ENCODE measurements at places on chromosomes 12 and 14.

- DNase-seq: no peak
These were observed 9.9 kb upstream of the ASPG start for GRCh38 chr14:104075530-104076151.

DNA sequence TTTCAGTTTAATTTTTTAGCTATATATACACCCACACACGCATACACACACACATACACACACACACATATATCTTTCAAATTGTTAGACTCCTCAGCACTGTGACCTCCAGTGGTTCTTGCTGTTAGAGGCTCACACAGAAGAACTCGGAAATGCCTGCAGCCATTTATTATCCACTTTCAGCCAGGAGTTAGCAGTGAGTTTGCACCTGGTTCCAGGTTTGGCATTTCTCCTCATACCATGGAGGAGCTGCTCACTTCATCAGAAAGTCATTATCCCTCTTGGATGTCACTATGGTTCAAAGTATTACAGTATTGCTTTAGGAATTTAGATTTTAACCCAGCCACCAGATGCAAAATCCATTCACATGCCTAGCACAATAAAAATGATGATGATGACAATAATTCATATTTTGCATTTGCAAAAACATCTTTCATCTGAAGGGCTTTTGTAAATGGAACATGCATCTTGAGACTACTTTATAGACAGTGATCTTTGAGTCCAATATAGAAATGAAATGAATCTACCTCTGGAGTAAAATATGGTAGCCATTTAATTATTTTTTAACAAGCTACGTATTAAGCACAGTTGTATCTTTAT, 42.3 kb downstream of the NPAS3 start:
- DNase-seq: no peak

DNA sequence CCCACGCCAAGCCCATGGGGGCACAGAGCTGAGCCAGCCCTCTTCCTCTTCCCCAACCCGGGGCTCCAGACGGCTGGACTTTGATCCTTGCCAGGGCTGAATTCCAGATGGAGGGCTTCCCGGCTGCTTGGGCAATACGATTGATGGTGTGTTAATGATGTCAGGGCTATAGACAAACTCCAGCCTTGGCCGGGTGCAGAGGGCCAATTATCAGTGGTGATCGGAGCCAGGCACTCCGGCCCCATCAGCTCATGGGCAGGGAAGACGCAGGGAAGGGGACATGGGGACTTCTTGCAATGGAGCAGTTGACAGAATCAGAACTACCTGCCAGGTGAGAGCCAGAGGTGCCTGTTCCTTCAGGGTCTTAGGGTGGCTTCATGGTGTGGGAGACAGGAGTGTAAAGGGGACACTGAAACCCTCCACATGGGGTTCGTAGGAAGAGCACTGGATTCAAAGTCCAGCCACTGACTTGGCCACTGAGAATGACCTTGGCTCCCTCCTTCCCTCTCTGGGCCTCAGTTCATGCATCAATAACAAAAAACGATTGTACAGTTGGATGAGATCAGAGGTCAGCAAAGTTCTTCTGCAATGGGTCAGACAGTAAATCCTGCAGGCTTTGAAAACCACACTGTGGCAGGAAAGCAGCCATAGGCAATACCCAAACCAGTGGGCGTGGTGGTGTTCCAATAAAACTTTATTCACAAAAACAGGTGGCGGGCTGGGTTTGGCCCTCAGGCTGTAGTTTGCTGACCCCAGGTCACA, 333.7 kb downstream of the MED13L start:
- DNase-seq: no peak

DNA sequence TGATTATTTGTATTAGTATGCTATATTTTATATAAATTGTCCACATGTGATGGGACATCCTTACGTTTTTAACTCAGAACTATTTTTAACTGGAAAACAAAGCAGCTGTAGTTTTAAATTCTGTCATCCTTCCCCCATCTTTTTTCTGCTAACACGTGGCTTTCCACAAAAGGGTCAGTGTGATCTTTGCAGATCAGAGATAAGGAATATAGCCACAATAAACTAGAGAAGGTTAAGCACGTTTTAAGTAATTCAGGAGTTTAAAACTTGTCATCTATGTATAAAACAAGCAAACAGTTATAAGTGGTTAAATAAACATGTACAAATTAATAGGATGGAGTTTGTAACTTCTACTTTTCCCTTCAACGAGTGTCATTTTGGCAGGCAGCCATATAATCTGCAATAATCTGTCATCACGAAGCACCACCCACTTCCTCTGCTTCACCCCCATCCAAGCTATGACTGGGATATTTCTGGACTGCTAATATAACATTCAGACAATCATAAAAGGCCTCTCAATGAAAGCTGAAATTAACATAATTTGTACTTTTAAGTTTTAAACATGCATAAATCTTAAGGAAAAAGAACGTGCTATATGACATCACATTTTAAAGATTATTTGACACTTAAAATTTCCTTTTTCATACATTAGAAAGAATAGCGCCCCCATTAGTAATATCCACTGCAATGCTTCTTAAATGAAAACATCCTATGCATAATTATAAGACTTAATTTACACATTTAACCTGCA, 15.3 kb downstream of the TAOK3 start:
- DNase-seq: no peak

DNA sequence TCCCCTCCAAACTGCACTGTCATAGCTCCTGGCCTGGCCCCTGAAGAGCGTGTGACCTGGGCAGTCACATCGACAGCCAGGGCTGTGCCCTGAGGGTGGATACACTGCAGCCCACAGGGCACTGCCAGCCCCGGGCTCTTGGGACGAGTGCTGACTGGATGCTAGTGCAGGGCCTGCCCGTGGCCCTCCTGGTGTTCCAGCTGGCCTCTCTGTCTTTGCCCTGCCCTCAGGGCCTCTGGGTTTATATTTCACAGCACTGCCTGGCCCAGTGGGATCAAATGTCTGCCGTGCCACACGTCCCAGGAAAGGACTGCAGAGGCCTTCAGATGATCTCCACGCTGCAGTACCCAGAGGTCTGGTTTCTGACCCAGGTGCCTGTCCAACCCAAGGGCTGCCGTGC, 10.1 kb upstream of the CCDC197 start:
- DNase-seq: no peak

GRCh38 chr14:73824536-73824935, 27.1 kb upstream of the PTGR2 start:
- no peak for DNase-seq

DNA sequence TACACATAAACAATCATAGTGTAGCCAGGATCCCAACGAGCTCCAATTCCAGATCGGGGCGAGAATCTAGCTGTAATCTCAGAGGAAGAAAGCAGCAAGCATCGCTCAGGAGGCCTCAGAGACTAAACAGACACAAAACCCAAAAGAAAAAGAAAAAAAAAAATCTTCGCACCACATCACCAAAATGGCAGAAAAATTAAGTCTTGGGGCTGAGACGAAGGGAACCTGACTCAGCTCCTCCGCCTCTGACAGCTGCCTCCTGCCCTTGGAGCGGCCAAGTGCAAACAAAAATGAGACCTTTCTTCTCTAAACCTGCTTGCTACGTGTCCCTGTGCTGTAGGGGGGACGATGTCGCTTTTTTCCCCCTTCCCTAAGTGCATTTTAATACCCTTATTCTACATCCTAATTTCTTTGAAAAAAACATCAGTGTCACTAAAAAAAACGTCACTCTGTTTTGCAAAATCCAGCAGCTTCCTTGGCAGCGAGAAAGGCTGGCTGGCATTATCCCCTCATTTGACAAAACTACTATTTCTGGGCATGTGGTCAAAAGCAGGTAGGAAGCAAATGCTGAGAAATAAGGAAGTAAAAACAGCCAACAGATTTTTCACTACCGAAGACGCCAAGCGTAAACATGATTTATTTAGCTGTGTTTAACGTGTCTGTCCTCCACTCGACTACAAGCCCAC, 30.5 kb downstream of the BCL11B start:
- no peak for DNase-seq

DNA sequence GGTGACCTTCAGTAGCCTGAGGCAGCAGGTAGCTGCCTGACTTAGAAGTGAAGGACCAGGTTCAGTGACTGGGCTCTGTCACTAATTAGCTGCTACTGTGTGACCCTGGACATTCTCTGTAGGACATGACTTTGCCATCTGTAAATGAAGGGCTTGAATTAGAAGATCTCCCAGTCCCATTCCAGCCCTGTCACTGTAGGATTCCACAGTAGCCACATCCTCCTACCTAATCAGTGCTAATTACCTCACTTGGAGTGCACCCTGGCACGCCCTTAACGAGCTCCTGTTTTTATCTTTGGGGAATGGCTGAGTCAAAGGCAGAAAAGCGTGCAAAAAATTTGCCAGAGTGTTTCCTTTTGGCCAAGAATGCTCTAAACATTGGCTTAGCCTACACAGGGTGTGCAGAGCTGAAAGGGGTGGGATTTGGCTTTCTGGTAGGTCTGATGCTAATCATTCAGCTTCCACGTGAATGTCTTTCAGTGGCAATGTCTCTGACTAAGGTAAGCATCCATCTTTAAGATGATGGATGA, 6.8 kb downstream of the NTF3 start:
- DNase-seq: no peak

- DNase-seq: no peak
These were observed 27.8 kb upstream of the FAM222A start for GRCh38 chr12:109685574-109686447.

- no peak for DNase-seq
These were observed 50.7 kb upstream of the MAP1LC3B2 start for GRCh38 chr12:116508145-116509121.

GRCh38 chr12:112941528-112942335, 3.5 kb downstream of the OAS3 start:
- DNase-seq: no peak

DNA sequence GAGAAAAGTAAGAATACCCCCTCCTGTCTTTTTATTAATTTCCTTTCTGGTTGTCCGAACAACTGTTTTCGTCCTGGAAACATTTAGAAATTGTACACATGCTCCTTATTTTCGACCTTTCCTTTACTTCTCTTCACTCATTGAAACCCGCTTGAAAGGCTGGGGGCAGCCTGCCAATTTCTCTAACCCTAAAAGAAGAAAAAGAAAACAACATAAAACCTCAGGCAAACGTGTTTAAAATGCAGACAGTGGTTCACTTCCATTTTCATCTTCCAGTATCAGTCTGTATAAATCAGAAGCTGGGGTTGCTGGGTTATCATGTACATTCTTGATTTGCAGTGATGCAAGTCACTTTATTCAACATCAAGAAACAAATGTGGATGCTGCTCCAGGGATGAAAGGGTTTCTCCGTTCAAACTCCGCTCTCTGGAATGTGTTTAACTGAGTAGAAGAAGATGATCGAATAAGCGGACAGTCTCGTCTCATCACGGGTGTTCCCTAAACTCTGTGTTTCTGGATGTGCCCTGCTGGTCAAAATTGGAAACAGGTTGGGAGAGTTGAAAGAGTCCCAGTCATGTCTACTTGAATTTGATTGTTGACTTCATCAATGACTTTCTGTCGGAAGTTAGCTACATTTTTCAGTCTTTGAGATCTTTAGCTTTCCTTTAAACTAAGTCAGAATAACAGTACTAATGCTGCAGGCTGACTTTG, 1042.2 kb downstream of the BCL11B start:
- no peak for DNase-seq

DNA sequence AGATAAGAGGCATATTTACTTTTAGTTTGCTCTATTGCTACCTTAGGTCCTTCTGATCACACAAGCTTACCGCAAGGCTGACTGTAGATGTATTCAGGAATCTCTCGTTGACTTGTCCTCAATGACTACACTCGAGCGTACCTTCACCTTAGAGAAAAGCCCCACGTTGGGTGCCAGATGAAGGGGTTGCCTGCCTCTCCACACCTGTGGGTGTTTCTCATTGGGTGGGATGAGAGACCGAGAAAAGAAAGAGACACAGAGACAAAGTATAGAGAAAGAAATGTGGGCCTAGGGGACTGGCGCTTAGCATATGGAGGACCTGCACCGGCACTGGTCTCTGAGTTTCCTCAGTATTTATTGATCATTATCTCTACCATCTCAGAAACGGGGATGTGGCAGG, 51.8 kb downstream of the ASCL4 start:
- DNase-seq: no peak

GRCh38 chr12:7486512-7486911, 17.1 kb downstream of the CD163 start:
- DNase-seq: no peak

DNA sequence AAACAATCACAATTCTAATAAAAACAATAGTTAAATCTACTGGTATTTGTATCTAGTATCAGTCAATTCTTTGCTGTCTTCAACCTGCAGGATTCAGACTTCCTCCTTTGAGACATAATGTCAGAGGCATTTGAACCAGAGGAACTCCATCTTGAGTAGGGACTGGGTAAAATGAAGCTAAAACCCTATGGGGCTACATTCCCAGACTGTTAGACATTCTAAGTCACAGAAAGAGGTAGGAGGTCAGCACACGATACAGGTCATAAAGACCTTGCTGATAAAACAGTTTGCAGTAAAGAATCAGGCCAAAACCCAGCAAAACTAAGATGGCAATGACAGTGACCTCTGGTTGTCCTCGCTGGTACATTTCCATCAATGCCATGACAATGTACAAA, 48.2 kb upstream of the MAP3K9 start:
- no peak for DNase-seq

DNA sequence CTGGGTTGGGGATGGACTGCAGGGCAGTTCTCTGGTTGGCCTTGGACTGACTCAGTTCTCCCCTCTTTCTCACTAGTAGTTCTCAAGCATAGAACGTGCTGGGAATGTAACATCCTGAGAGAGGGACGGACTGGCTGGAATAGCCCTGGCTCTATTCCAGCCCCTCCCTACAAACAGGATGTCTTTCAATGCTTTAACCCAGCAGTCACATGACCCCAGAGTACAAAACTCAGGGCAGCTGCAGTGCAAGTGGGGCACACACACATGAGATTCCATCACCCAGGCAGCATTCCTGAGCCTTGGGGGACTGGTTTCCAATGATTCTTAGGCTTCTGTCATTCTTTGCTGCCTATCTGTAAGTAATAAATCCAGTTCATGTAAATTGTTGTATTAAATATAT, 1.6 kb upstream of the ACOT6 start:
- no peak for DNase-seq

GRCh38 chr12:89878950-89879349, 170.3 kb upstream of the ATP2B1 start:
- DNase-seq: no peak

- DNase-seq: no peak
These were observed 19.6 kb upstream of the WSCD2 start for GRCh38 chr12:108109504-108109903.

DNA sequence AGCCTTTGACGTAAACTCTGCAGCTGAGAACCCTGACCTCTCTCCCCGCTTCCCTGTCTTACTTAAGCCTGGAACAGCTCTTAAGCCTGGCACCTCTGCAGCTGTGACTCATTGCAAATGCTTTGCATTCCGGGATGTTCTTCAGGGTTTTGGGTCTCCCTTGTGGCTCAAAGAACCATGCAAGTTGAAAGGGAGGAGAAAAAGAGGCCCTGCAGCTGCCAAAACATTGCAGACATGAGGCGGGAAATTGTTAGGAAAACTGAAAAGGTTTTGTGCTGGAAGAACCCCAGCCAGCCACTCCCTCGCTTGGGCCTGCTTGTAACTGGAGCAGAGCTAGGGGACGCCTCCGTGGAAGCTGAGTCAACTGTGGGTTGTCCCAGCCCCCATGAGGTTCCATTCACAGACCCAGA, 60.2 kb upstream of the FERMT2 start:
- DNase-seq: no peak

Data from DMS 273 treated with DMSO at 0.1 percent for 48 hours (cell line).